ENCODE measurements at places on chromosomes 12 and 14. TPM values are rescaled to one million over a fixed set of nuclear protein-coding genes. Genes with fewer than 3 reads are reported as not detected.

Gene SYT10
- total RNA-seq = not detected

Gene ZDHHC22
- total RNA-seq = not detected

Gene OVCH1
- total RNA-seq = 1.5 TPM

Gene REM2
- 0.75 TPM for total RNA-seq

Gene CISTR
- total RNA-seq = not detected

Gene TAS2R31
- total RNA-seq = 5.3 TPM

Gene TMEM132D
- not detected for total RNA-seq

Gene GPR68
- total RNA-seq = 0.84 TPM

Gene B4GALNT3
- 17.4 TPM for total RNA-seq

Gene KCNH3
- total RNA-seq = 1.7 TPM

Gene TTC9
- total RNA-seq = 2.7 TPM

Gene CCDC197
- 0.60 TPM for total RNA-seq

Gene TUNAR
- total RNA-seq = not detected

Gene PRR4
- total RNA-seq = 2.6 TPM

Gene TNS2
- total RNA-seq = 198 TPM

Gene BRF1
- 44.3 TPM for total RNA-seq

Gene P3H3
- total RNA-seq = 66.3 TPM

Gene KRT75
- total RNA-seq = not detected

Gene TEX22
- total RNA-seq = 2.1 TPM

Gene IRAK3
- 32.2 TPM for total RNA-seq

Gene DAO
- total RNA-seq = not detected

Measured in aorta (tissue), 5 donors.